EL (cell line): ENCODE measurements at places on chromosomes 2 and 18.

DNA sequence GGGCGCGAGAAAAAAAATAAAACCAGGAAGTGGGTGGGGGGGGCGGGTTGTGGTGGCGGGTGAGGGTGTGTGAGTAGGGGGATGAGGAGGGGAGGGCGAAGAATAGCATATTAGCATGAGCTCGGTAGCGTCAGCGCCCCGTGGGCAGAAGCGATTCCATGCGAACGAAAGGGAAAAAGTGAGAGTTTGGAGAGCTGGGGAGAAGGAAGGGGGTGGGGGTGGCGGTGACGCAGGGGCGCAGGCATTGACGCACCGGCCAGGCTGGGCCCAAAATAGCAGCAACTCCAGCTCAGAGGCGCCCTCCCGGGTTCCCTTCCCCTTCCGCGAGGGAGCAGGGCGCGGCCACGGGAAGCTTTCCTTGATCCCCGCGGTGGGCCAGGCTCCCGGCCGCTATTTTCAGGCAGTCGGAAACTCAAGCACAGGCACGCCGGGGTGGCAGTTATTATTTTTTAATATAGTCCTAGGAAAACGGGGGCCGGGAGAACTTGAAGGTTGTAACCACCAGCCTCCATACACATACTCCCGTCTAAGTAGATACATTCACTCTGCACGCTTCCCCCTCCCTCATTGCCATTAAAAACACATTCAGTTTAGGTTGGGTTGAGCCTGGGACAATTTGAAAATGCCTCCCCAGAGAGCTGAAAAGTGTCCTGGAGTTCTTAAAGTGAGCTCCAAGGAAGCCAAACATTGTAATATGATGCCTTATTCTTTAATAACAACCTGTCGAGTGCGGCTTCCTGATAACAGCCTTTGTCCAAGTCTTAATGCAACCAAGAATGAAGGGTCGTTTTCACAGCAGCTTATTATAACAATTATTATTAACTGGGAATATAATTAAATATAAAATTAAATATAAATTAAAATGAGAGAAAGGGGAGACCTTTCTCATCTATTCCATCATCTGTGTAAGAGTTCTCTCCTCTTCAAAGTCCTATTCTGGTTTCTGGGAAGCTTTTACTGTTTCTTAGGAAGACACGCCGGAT is 2.3 kb upstream of the NR4A2 start:
- peak; percentile 88 for DNase-seq

DNA sequence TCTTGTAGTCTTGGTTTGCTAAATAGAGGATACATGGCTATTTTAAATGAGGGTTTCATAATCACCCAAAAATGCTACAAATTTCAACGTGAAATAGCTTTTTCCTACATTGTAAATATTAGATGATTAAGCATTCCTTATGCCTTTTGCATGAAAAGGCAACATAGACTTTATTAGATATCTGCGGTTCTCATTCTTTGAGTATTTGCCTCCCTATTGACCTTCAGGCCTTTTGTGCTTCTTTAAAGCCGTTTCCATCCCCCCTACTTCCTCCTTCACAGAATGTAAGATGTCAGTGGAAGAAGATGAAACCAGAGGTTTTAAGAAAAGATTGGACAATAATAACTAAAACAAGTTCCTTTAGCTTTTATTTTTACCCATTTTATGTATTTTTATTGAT is 144.1 kb downstream of the UBE2E3 start:
- DNase-seq = peak; percentile 68

DNA sequence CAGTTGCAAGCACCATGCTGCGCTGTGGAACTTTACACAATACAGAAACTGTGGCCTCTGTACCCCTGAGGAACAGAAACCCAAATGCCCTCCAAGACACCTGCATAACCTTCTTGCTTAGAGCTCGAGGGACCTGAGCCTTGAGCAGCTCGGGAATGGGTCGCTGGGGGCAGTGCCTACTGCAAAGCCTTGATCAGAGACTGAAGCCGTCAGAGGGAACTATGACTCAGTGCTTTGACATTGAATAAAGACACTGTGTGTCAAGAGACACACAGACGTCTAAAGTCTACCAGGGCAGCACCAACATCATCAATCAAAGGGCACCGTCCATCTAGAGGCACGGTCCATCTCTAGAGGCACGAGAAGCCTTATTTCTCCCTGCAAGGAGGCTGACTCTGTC is 30.6 kb downstream of the GPR45 start:
- no peak for DNase-seq

DNA sequence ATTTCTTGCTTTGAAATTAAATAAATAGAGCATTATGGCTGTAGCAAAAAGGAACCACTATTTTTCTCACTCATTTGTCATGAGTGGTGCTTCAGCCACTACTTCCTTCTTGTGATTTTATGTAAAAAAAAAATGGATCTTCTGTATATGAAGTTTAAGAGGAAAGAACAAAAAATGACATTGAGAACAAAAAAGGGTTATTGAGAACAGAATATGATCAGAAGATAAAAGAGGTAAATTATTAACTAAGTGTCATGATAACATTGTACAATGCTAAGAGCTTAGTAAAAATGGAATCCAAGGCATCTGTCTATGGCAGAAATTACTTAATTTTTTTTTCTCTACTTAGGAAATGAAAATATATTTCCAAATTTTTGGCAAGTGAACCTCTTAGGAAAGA is 103.5 kb downstream of the PKP4 start:
- no peak for DNase-seq

- DNase-seq = no peak
Observed at GRCh38 chr18:11336241-11336640, 186.9 kb upstream of the PIEZO2 start.

GRCh38 chr2:202203348-202203747 is 35.0 kb downstream of the SUMO1 start:
- DNase-seq = no peak

GRCh38 chr2:8152392-8153257 is 529.2 kb upstream of the ID2 start:
- DNase-seq = no peak

DNA sequence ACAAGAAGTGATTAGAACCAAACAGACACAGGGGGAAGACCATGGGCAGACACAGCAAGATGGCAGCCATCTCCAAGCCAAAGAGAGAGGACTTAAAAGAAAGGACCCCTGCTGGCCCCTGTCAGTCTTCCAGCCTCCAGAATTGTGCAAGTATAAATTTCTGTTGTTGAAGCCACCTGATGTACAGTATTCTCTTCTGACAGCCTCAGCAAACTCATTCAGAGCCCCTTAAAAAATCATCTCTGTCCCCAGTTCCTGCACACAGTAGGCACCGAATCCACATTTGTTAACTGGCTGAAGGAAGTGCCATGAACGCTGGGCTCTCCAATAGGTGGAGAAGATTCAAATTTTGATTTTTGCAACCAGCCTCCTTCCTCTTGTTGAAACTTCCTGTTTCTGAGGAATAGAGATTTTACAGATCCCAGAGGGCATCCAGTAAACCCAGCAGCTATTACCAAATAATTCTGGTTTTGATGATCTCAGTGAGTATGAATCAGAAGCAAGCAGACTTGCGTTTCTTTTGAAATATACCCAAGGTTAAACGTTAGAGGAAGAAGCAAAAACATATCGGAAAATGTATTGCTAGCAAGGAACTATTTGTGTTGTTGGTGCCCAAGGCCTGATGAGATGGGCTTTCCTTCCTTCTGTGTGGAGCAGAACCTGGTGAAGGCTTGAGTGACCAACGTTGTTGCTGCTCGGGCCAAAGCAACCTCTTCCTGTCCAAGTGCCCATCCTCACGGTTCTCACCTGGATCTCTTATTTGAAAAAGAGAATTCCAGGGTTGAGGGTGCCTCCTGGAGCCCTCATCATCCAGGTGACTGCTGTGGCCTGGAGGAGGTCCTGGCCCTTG is 47.7 kb upstream of the PLB1 start:
- DNase-seq = peak; percentile 85

DNA sequence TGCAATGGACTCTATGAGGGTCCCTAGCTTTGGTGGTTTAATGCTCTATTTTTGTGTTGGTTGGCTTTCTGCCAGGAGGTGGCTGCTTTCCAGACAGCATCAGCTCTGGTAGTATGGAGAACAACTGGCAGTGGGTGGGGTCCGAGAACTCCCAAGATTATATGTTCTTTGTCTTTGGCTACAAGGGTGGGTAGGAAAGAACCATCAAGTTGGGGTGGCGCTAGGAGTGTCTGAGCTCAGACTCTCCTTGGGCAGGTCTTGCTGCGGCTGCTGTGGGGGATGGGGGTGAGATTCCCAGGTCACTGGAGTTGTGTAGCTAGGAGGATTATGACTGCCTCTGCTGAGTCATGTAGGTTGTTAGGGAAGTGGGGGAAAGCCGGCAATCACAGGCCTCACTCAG is 976.1 kb upstream of the GYPC start:
- no peak for DNase-seq

DNA sequence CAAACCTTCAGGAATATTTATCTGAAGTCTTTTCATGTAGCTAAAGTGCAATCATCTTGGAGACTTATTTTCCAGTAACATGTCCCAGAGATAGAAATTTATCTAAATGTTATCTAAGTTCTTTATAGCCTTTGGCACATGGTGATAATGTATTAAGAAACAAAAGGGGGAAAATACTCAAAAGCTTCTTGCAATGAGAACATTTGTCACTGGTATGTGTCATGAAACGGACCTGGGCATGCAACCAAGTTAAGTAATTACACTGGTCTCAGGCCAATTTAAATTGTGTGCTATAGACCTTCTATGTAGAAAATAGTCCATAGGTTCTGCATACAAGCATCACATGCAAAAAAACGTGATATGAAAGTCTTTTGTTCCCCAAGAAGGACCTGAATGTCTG is 136.2 kb downstream of the SLC8A1 start:
- peak; percentile 69 for DNase-seq

- no peak for DNase-seq
Observed at GRCh38 chr2:27925766-27926472, 35.4 kb downstream of the BABAM2 start.

GRCh38 chr2:208466151-208466919 is 59.7 kb downstream of the PTH2R start:
- DNase-seq = peak; percentile 42
